Adipocyte (in vitro differentiated cells): ENCODE measurements at places on chromosomes 13 and 19.

DNA sequence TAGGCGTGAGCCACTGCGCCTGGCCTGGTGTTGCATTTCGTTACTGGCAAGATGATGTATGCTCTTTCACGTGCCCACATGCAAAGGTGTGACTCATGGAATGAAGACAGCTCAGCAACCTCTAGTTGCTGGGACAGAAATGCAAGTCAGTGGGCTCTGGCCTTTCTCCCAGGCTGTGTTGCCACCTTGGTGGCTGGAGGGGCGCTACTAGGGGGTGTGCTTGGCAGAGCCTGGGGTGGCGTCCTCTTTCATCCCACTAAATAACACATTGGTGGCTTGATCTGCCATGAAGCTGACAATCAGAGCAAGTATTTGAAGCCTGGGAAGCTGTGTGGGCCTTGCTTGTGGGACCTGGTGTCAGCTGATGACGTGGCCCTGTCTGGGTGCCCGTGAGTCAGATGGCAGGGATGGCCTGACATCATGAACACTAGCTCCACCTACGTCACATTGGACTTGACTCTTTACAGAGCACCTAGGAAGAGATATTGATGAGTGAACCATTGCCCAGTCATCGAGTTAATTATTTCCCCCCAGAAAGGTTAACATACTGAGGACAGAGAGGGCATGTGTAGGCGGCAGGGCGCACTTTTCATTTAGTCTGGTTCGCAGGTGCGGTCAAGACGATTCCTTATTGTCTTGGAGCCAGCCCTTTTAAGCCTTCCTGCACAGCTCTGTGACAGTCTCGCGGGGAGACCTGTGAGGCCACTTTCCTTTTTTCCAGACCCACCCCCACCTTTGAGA lies 154.2 kb downstream of the TM9SF2 start:
- no peak for DNase-seq

DNA sequence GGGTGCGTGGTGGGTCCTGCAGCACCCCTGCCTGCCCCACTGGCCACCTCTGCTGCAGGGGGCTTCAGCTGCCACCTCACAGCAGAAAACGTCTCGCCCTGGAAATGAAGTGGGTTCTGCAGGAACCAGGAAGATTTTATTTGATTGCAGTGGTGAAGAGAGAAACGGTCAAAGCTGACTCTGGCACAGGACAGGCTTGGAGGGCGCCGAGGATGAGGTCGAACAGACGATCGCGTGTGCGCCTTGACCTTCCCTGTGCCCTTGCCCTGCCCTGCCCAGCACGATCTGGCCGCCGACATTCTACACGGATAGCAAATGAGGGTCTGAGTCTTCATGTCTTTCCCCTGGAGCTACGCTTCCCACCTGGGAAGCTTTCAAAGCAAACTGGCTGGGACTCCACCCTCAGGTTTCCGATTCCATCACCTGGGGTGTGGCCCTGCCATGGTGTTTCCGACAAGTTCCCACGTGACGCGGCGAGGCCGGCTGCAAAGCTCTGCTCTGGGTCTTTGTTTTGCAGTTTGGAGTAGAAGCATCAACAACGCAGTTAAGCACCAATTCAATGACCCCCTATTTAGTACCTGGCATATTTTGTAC lies 50.3 kb upstream of the TUBGCP3 start:
- no peak for DNase-seq

GRCh38 chr19:8610041-8610935 lies at the start of gene ADAMTS10:
Gene ADAMTS10 (minus strand): TSS chr19:8610715. CDS start chr19:8605710, 5,005 bp downstream.
- DNase-seq: peak; percentile 65

DNA sequence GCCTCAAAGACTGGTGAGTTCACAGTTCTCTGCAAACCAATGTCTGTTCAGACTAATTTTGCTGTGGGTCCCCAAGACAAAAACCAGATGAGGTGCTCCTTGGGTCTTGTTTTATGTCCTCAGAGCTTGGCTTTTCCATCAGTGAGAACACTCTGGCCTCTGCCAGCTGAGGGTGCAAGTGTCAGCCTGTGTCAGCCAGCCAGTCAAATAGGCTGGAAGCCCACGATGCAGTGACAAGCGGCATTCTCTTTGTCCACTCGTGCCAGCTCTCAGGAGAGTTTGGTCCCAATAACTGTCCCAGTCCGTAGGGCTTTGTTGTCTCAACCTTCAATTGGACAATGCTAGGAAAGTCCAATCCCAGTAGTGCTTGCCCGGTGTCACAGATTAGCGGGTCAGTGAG lies 9.4 kb upstream of the AKT2 start:
- no peak for DNase-seq
